ENCODE measurements at places on chromosomes 5 and 9.

DNA sequence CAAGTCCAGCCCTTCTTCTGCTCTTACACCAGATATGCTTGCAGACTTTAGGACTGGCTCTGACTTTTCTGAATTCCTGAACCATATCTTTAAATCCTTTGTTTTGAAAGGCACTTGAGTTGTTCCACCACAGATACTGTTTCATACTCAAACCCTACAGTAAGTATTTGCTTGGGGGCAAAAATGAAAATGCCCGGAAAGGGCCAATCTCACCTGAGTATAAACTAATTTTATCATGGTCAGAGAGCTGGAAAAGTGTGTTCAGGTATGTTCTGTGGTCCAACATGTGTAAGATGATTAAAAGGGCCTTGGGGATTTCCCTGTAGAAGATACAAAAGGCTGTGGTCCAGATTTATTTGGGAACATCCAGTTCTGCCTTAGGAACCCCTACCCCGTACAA, 225.2 kb downstream of the MAN2A1 start:
- DNase-seq, result no peak

DNA sequence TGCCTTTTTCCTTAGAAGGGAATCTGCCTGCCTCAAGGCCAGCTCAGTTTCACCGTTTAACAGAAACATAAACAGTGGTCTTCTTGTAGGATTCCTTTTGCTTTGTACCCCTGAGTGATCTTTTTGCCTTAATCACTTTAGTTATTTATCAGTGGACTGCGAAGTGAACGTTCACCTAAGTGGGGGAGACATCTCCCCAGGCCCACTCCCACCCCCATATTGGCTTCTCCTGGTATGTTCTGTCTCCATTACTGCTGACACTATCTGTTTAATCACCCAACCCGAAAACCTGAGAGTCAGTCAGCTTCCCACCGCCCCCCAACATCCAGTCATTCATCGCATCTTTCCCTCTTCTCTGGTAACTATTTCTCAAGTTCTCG, 1.4 kb downstream of the SKP2 start:
- DNase-seq, result no peak

DNA sequence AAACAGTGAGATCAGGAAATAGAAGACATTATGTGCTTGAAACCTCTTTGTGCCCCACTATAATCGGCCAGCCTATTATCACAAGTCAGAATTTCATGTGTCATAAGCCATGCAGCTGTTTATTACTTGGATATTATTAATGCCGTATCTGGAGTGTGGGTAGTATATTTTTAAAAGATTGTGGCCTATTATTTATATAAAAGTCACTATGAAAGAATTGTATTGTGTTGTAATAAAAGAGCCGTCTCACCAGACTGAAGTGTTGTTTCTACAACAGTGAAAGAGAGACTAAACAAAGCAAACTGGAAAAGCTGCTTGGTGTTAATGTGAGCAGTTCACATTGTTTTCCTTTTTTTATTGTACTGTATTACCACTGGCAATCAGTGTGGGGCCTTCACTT, 449.1 kb downstream of the PSAT1 start:
- DNase-seq, result no peak

- DNase-seq, result no peak
Measured at GRCh38 chr5:60207040-60207439, 313.5 kb upstream of the PDE4D start.

DNA sequence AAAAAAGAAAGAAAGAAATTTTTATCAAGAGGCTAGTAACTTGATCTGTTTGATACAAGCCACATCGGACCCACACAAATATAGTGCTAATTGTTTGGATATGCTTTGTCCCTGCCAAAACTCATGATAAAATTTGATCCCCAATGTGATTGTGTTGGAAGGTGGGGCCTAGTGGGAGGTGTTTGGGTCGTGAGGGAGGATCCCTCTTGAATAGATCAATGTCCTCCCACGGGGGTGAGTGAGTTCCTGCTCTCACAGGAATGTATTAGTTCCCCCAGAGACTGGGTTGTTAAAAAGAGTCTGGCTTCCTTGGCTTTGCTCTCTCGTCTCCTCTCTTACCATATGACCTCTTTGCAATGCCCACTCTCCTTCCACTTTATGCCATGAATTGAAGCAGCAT, 80.6 kb upstream of the CPLX2 start:
- DNase-seq, result no peak

DNA sequence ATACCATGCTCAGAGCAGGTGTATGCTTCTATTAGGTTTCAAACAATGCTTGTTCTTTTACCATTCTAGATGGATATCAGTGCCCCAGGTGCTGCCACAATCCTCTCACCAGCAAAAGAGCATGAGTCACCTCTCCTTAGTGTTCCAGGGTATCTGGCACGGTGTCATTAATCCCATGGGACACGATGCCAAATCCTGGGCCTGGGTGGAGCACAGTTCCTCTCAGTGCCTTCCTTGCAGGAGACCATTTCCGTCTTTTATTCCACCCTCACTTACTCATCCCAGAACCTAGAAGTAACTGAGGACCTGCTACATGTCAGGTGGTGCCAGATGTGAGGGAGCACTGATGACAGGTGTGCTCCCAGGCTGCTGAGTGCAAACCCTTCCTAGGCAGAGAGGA, 1.3 kb upstream of the OR13J1 start:
- no peak for DNase-seq

GRCh38 chr5:90480699-90481098, 6.0 kb downstream of the POLR3G start:
- no peak for DNase-seq

- DNase-seq, result no peak
Measured at GRCh38 chr9:13444245-13445102, 165.0 kb upstream of the MPDZ start.

- no peak for DNase-seq
Measured at GRCh38 chr5:176528761-176529115, 8.5 kb downstream of the RNF44 start.

DNA sequence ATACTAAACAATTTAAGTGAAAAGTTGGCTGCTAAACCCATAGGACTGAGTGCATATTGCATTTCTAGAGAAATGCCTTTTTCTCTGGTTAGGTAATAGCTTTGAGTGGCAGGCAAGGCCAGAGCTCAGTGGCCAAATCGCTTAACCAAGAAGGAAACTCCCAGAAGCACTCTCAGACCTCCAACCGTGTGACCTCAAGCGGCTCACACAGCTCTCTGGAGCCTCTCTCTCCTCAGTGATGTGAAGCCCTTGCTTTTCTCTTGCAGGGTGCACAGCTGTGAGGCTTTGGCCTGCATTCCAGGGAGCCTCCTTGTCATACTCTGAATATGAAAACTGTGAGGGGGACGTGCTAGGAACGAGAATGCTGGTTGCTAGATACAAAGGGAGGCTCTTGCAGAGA, 106.7 kb downstream of the INSYN2B start:
- DNase-seq, result peak; percentile 68

GRCh38 chr5:54281960-54282692, 28.2 kb downstream of the ARL15 start:
- DNase-seq, result no peak

DNA sequence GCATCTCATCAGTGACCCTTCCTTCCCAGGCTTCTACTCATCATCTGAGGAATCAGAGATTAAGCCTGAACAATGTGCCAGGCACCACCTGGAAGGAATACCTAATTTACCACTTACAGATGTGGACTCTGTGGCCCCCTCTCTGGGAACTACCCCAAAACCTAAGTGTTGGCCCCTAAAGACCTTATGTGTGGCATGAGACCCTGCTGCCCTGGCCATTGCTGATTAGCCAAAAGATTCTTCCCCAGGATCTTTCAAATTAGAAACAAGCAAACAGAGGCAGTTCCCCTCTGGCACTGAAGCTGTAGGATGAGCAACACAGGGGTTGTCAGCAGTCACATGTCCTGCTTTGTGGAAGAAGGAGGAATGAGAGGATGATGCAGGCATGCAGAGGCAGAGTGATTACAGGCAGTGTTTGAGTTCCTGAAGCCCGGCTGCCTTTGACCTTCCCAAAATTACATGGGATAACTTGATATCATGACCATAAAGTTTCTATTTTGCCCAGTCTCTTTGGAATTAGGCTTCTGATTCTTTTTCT, 10.6 kb downstream of the SPINK4 start:
- DNase-seq, result no peak

GRCh38 chr5:132489871-132490483, 596 bp downstream of the IRF1 start:
- DNase-seq, result peak; percentile 40

DNA sequence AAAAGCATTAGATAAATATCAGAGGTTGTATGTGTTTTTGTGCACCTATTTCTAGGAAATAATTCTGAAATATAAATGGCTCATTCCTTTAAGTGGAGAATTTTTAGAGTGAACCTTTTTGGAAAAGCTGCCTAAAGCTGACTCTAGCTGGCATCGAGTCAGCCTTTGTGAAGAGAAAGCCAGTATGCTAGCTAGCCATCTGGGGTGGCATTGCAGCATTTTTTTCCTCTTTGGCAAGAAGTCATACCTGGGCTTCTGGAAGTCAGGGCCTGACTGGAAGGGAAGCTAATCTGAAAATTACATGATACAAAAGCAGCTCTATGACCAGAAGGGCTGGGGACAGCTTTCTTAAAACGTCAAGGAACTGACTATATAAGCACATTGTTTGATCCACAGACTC, 19.7 kb downstream of the ANP32B start:
- DNase-seq, result no peak

GRCh38 chr9:135067096-135067710, 20.3 kb upstream of the OLFM1 start:
- peak; percentile 46 for DNase-seq

- peak; percentile 38 for DNase-seq
Measured at GRCh38 chr5:168097876-168098653, 193.4 kb upstream of the WWC1 start.

- no peak for DNase-seq
Measured at GRCh38 chr5:55096182-55096581, 6.3 kb upstream of the GZMA start.

DNA sequence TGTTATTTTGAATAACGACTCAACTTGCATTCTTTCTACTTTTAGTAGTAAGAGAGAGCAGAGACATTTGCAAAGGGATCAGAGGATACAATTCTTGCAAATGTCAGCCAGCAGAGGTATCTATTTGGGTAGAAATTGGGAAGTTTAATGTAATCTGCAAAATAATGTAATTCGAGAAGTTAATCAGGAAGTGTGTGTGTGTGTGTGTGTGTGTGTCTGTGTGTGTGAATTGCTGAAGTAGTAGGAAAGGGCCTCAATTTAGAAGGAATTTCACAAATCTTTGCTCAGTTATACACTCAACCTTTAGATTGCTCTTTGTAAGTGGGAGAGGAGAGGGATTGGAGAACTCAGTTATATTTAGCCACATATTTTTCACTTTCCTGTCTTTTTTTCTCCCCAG, 11.0 kb upstream of the IFNA1 start:
- DNase-seq, result no peak

- peak; percentile 43 for DNase-seq
Measured at GRCh38 chr9:71647094-71647591, 121.2 kb downstream of the CEMIP2 start.

- no peak for DNase-seq
Measured at GRCh38 chr5:176732736-176733405, 77.5 kb upstream of the UNC5A start.

GRCh38 chr5:37490120-37490810, 111.1 kb downstream of the WDR70 start:
- no peak for DNase-seq

GRCh38 chr5:126341906-126342630, 81.1 kb upstream of the GRAMD2B start:
- DNase-seq, result no peak

DNA sequence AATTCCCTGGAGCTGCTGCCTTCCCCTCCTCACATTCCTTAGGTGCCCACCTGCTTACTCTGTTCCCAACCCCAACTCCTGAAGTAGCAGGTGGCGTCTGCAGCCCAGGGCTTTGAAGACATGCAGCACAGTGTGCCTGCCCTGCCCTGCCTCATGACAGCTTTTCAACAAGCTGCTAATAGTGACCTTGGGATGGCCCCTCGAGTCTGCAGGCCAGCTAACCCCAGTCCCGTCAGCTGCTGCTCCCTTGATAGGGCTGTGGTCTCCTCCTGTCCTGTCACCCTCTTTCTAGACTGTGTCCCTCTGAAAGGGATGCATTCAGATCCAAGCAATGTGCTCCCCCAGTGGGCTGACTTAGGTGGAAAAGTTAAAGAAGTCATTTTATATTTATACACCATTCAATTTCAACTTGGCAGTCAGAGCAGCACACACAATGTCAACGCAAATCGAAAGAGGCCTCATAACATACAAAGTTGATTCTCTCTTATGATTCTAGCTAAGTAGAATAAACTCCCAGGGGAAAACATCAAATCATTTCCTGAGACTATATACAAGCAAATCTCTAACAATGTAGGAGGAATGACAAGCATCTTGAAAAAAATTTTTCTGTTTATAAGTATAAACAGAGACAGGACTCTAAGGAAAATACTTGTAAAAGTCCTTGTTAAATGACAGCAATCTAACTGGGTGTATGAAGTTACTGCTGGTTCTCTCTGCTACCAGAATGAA, 37.9 kb downstream of the ADRB2 start:
- peak; percentile 47 for DNase-seq

DNA sequence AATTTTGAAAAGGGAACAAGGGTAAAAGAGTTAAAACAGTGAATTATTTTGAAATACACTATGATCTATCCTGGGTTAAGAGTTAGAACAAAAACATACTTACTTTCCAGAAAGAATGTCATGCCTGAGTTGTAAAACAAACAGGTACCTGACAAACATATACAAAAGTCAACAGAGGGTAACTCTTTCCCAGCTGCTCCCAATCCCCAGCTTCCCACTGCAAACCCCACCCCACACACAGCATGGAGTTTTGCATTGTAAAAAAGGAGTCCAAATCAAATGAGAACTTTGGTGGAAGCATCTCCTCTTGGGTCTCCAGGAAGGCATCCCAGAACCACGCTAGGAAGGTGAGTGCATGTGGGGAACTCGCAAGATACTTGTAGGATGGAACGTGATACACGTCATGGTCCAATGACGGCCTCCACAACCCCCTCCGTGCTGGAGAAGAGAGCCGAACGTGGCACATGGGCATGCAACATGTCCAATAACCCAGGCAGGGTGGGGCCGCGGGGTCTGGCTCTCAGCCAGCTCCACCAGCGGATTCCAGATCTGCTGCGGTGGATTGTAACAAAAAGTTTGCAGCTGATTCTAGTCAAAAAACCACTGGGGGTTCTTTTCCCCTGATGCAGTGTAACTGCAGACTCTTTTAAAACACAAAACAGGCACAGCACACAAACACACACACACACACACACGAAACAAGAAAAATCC, 55.8 kb downstream of the EPB41L4B start:
- peak; percentile 59 for DNase-seq

DNA sequence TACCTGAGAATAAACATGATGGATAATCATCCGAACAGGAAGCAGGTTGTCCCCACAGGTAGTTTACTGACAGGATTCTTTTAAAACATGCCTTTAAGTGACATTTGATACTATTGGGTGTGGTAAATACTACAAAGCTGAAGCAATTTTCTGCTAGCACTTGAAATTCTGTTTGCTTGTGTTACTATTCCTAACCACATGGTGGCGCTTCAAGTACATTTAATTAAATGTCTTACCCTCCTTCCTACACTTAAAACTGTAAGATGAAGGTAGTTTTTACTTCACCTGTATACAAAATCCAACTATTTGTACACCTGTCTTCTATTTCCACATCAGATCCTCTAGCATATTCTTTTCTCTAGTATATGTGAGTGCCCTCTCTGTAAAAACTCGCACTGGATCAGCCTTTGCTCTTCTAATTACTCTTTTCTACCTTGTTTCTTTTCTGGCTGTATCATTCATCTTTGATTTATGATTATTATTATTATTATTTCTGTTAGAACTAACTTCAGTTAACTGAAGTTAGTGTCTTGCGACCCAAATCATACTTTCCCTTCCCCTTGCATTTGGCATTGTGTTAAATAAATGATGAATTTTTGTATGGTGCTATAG, 18.4 kb downstream of the SLC25A46 start:
- peak; percentile 43 for DNase-seq
